Right atrium auricular region (tissue), 2 donors: ENCODE measurements at places on chromosomes 16 and 17. TPM values are rescaled to one million over a fixed set of nuclear protein-coding genes. Genes with fewer than 3 reads are reported as not detected.

DNA sequence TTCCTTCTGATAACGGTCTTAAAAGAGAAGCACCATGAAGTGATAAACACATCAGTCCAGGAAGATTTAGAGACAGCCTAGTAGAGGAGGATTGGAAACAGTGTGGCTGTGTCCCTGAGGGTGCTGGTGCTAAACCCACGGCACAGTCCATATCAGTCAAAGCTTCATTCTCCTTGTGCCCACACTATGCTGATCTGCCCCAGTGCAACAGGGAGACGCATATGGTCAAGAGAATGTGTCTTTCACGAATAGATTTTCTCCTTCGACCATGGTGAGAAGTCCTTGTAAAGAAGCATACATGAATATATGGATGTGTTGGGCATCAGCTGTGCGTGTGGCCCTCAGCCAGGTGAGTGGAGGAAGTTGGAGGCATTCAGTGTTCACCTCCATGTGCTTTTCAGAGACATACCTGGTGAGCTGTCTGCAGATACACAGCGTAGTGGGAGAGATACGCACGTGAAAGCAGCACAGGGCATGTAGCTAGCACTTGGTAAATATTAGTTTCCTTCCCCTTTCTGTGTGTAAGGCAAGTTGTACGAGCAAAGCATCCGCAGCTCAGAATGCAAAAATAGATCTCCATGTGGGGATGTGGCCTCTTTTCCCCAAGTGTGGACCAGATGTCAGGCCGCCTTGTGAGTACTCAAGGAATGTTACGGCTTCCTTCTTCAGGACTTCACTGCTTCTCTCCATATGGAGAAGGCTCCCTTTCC, 29.4 kb downstream of the HLF start:
- H3K36me3 ChIP-seq: peaks cover 14% of the 10 kb centered on the region
- no peaks in the 10 kb centered on the region for H3K27me3 ChIP-seq
- no peak overlapping the region for H3K4me3 ChIP-seq
- peaks cover 4% of the 10 kb centered on the region for H3K4me1 ChIP-seq

GRCh38 chr17:57585341-57586195, 159.5 kb downstream of the CCDC182 start:
- no peak for DNase-seq
- H3K36me3 ChIP-seq: no peaks in the 10 kb centered on the region
- no peak overlapping the region for H3K4me3 ChIP-seq
- no peaks in the 10 kb centered on the region for H3K27me3 ChIP-seq
- H3K4me1 ChIP-seq: peaks cover 11% of the 10 kb centered on the region
- H3K27ac ChIP-seq: no peak overlapping the region

DNA sequence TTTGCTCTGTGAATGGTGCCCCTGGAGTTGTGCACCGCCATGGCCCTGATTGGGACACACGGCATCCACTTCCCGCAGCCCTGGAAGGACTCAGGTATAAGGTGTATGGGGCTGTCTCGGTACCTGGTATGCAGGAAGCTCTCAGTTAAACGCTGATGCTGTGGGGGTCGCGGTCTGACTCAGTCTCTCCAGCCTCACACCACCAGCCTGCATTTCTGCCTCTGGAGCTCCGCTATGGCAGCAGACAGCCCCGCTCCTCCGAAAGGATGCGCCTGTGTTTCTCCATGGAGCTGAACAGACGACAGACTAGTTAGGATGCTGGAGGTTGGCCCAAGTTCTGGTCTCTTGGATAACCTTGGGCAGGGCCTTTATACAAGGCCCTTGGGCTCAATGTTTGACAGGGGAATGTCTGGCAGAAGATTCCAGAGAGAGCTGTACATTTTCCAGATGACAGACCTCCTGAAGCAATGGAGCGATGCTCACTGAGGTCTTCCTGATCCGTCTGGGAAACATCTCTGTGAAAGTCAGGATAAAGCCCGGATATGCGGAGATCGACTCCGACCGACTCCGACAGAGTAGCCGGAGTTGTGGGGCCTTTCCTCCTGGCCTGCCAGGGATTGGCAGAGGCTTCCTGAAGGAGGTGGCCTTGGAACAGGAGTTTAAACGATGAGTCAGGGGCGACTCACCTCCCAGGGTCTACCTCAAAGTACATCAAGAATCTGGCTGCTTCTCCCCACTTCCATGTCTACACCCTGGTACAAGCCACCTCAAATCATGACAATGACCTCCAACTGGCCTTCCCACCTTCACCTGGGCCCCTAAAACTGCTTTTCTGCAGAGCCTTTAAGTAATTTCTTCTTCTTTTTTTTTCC, 21.9 kb upstream of the BCAR1 start:
- H3K36me3 ChIP-seq: no peaks in the 10 kb centered on the region
- no peak overlapping the region for H3K4me3 ChIP-seq
- peaks cover 12% of the 10 kb centered on the region for H3K4me1 ChIP-seq
- no peak for DNase-seq

GRCh38 chr17:57009737-57010445, 32.0 kb downstream of the SCPEP1 start:
- H3K4me1 ChIP-seq: no peaks in the 10 kb centered on the region
- H3K27me3 ChIP-seq: no peaks in the 10 kb centered on the region
- no peaks in the 10 kb centered on the region for H3K36me3 ChIP-seq
- peak; percentile 67 for DNase-seq
- H3K4me3 ChIP-seq: no peak overlapping the region

DNA sequence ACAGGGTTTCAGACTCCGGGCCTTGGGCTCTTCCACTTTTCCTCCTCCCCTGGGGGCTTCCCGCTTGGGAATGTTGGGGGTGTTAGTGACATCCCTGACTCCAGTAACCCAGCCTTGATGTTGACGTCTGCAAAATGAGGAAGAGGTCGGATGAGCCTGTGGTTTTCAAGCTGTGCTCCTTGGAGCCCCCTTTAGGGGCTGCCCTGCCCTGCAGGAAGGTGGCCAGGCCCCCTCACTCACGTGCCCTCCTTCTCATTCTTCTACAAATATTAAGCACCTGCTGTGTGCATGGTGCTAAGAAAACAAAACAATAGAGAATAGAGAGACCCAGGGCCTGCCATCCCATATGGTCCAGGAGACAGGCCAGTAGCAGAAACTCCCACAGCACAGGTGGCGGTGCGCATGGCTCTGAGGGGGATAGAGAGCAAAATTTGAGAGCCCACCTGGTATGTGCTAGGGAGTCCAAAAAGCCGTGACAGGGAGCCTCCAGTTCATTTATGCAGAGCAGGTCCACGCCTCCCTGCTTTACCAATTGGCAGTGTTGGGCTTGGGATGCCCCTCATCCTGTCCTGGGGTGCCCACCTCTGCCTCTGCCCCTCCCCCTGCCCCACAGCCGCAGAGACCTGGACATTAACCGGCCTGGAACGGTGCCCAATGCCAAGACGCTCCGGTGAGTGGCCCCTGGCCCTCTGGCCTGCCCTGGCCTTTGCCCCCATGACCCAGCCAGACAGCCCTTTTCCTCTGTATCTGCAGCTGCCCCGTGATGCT, 7.4 kb downstream of the NDRG4 start:
- H3K27ac ChIP-seq: no peak overlapping the region
- no peak overlapping the region for H3K4me3 ChIP-seq
- no peaks in the 10 kb centered on the region for H3K4me1 ChIP-seq
- peaks cover 42% of the 10 kb centered on the region for H3K36me3 ChIP-seq

DNA sequence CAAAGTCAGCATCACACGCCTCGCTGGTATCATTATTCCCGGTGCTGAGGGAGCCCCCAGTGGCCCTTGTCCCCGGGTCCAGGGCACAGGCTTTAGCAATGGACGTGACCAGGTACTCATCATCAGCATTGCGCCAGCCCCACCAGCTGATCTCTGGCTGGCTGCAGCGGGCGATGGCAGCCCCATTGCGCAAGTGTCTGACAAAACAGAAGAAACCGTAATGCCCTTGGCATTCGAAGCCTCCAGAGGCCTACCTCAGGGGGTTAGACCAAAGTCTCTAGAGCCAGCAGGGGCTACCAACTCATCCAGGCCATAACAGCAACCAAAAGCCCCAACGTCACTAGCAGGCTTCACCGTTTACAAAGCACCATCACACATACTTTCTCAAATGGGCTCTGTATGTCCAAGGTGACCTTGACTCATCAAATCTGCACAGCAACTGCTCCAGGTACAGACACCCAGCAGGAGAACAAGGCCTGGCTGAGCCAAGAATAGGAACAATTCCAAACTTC, 7.3 kb downstream of the MTMR4 start:
- peaks cover 4% of the 10 kb centered on the region for H3K4me1 ChIP-seq
- H3K27ac ChIP-seq: no peak overlapping the region
- H3K36me3 ChIP-seq: peaks cover 86% of the 10 kb centered on the region
- no peaks in the 10 kb centered on the region for H3K27me3 ChIP-seq
- no peak overlapping the region for H3K4me3 ChIP-seq

- no peaks in the 10 kb centered on the region for H3K27me3 ChIP-seq
- H3K36me3 ChIP-seq: no peaks in the 10 kb centered on the region
- no peak overlapping the region for H3K4me3 ChIP-seq
- DNase-seq: no peak
- H3K27ac ChIP-seq: no peak overlapping the region
Measured at GRCh38 chr16:79769270-79769927, 168.9 kb upstream of the MAF start.

DNA sequence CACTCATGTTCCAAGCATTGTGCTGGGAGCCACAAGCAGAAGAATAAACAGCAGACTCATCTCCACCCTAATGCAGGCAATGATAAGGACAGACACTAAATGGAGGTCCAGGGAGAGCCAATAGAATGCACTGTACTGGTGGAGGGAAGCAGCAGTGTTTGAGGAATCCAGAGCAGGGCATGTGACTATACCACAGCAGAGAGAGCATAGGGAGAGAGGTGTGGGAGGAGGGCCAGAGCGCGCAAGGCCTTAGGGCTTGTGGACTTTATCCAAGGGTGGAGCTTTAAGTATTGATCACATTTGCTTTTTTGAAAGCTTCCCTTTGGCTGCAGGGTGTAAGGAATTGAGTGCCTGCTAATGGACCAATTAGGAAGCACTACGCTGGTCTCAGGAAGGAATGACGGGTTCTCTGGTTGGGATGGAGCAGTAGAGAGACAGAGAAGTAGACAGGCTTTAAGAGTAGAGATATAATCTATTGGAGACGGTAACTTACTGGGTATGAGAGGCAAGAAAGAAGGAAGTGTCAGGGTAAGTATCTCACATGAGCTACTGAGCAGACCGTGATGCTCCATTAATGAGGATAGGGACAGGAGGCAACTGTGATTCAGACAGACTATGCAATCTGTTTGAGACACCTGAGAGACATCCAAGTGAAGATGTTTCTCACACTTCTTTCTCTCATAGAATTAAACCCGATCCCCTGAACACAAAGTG, 82.2 kb downstream of the MYO1D start:
- no peak overlapping the region for H3K4me3 ChIP-seq
- no peak overlapping the region for H3K27ac ChIP-seq
- no peaks in the 10 kb centered on the region for H3K4me1 ChIP-seq
- DNase-seq: no peak
- H3K27me3 ChIP-seq: no peaks in the 10 kb centered on the region

- H3K4me3 ChIP-seq: no peak overlapping the region
- no peaks in the 10 kb centered on the region for H3K27me3 ChIP-seq
- H3K4me1 ChIP-seq: no peaks in the 10 kb centered on the region
- no peak for DNase-seq
- H3K36me3 ChIP-seq: peaks cover 40% of the 10 kb centered on the region
- no peak overlapping the region for H3K27ac ChIP-seq
Measured at GRCh38 chr17:35265566-35266141, 22.8 kb downstream of the SLFN5 start.

CCL1 gene
- not detected for total RNA-seq

KRT40 gene
- total RNA-seq: not detected

RNF222 gene
- not detected for total RNA-seq

TBX21 gene
- not detected for total RNA-seq

ACSM2A gene
- total RNA-seq: not detected

SMIM5 gene
- 12.0 TPM for total RNA-seq

ZNF750 gene
- not detected for total RNA-seq

LPO gene
- not detected for total RNA-seq

PRR35 gene
- total RNA-seq: not detected
